Stromal cell of bone marrow (primary cell): ENCODE measurements at places on chromosomes 6 and 20.

- DNase-seq: no peak
Measured at GRCh38 chr6:156434049-156434794, 343.0 kb upstream of the ARID1B start.

DNA sequence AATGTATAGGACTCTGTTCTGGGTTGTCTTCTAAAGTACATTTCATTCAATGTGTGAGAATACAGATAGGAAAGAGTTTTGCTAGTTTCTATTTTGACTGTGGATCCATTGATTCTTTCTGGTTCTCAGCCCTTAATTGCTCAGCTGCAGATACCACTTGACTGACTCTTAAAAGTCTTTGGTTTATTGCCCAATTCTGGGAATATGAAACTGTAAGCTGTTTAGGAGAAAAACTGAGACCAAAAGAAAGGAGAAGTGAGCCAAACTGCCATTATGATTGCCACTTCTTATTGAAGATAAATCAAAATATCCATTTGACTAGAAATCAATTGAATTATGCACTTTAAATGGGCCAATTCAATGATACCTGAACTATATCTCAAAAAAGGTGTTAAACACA is 211.4 kb downstream of the ESR1 start:
- DNase-seq: peak; percentile 13

DNA sequence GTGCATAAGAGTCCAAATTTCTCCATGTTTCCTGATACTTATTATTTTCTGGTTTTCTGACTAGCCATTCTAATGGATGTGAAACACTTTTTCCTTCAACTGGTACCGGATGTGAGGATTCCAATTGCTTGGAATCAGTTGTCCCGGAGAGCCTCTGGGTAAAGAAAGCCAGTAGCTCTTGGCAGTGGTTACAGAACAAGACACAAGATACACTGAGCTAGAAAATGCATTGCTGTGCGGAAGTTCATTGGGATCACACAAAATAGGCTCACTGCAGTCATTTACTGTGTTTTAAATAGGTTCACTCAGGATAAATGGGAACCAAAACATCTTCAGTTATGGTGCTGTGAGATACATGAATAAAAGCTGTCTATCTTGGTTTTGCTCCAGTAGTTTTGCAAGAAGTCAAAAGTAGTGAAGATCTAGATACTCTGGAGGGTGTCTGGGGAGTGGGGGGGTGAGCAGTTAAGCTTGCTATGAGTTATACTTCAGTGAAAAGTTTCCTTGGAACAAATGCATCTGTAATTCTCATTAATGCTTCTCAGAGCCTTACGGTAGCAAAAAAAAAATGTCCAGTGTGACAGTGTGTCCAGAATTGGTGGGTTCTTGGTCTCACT is 54.4 kb upstream of the RNF182 start:
- DNase-seq: peak; percentile 57

DNA sequence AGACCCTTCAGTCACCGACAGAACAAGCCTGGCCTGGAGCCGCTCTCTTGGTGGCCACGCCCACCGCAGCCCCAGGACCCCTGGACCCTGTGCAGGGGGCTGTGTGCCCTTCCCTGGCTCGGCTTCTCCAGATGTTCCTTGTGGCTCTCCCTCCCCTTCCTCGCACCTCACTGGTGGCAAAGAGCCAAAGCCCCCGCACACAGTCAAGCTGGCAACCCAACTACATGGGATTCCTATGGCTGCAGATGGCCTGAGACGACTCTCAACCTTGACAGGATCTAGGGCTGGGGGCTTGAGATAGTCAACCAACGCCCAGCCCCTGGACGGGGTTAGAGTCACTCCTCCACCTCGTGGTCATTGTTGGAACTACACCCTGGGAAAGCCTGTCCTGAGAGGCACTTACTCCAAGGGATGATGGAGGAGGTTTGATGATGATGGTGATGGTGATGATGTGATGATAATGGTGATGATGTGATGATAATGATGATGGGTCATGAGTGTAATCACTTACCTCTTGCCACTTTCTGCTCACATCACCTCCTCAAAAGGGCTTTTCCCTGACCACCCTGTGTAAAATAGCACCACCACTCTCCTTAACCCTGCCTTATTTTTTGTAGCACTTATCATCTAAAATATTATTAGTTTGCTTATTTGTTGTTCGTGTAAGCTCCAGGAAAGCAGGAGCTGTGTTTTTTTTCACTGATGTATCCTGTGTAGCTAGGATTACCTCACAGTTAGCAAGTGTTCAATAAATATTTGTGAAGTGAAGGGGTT is 278.4 kb downstream of the LRFN2 start:
- DNase-seq: peak; percentile 9

DNA sequence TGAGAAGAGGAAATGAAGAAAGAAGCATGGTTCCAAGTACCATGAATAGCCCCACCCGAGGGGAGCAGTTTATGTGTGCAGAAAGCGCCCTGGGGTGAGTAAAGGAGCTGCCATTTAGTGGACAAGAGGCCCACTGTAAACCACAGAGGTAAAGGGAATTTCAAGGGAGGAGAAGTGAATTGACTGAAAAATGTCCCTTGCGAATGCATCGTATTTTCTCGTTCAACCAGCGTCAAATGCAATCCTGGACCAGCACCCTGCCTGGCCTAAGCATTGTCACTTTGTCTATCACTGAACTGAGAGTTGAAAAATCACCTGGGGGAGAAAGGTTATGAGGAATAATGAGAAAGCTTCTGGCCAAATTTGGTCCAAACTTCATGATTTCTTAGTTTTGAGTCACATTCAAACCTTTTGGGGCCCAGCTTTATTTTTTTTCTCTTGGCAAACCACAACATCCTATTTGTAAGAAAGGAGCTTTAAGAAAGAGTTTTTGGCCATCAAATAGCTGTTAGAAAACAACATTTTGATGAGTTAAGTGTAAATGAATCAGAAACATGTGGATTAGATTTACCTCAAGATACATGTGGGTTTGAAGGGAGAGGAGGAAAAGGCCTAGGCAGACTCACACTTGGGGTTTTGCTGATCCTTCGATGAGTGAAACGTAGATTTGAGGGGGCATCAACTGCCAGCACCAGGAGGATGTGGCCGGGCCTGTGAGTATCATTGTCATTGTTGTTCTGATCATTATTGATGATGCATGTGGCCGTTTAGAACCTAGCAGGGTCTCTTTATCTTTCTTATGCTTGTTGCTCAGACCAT is 214.0 kb downstream of the CLIC5 start:
- peak; percentile 10 for DNase-seq

- no peak for DNase-seq
Measured at GRCh38 chr6:167533851-167534250, 209.0 kb downstream of the TTLL2 start.

GRCh38 chr6:156868385-156868784 is 91.2 kb downstream of the ARID1B start:
- DNase-seq: no peak

DNA sequence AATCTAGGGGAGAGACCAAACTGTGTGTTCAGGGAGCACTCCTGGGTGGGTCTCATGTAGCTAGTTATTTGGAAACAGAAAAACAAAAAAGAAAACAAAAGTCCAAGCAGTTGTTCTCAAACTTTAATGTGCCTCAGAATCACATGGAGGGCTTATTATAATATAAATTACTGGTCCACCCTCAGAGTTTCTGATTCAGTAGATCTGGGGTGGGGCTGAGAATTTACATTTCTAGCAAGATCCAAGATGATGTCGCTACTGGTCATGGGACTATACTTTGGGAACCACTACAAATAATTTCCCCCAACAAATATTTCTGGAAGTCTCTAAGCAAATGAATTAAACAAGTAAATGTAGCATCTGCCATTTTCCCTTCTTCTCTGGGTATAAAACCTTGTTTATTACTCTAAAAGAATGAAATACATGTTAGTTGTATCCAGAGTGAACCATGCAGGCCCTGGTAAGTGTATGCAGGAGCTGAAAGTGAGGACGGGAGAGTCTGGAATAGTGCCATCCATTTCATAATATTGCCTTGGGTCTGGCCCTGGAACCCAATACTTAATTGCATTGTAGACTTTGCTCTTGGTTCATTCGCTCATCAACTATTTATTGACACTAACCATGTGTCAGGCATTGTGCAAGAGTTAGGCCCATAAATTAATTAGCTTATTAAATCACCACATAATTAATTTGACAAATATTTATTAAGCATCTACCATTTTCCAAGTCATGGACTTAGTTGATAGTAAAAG is 490.8 kb downstream of the EPM2A start:
- no peak for DNase-seq

GRCh38 chr20:58223358-58223941 is 5.0 kb downstream of the ANKRD60 start:
- DNase-seq: no peak

- DNase-seq: no peak
Measured at GRCh38 chr6:116036075-116036773, 24.5 kb downstream of the FRK start.

DNA sequence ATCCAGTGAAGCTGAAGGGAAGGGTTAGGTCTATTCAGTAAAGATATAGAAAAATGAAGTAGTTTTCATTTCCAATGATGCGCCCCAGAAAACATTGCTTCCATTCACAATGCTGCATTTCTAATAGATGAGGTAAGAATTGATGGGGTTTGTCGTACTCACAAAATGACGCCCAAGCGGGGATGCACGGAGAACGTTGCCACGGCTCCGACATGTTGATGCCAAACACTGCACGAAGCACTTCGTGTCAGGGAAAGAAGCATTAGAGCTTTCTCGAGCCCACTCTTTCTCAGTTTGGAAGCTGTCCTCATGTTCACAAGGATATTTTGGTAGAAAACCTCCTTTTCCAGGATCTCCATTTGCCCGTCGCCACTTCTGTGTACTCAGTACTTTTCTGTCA is 21.6 kb upstream of the MAFB start:
- no peak for DNase-seq

DNA sequence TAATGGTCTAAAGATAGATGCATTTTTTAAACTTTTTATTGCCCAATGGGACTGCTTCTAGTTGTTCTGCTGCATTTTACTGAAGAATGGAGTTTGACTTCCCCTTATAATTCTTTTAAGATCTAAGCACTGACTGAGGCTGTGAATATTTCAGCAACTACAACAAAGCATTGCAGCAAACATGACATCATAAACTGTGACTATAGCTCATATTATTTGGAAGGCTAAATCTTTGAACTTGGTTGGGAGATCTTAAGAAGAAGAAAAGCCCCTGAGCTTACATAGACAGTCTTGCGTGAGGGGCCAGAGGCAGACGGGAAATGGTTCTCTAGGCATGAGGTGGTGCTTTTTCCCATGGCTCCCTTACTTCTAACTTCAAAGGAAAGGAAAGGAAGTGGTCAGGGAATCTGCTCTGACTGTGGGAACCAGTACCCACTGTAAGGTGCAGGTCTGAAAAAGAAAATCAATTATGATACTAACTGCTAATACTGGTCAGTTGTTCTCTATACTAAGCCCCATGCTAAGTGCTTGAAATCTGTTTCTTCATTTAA is 14.8 kb downstream of the HEY2 start:
- no peak for DNase-seq

- DNase-seq: no peak
Measured at GRCh38 chr6:2740581-2740980, 10.1 kb downstream of the MYLK4 start.

GRCh38 chr6:42762426-42762859 is 16.5 kb upstream of the TBCC start:
- DNase-seq: no peak

DNA sequence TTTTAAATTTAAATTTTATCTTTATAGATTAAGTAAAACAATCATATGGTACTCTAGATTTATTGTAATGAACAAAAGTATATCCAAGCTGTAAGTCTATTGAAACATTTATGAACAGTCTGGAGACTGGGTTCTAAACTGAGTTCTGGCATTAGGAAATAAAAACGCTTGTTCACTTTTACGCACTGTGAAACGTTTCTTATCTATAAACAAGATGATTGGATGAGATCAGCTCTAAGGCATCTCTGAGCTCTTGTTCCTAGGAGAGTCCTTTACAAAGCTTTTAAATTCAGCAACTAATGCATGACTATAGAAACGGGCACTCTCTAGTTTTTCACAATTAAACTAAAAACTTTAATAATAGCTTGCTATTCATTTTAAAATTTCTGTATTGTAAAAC is 6.8 kb downstream of the HUS1B start:
- DNase-seq: no peak

DNA sequence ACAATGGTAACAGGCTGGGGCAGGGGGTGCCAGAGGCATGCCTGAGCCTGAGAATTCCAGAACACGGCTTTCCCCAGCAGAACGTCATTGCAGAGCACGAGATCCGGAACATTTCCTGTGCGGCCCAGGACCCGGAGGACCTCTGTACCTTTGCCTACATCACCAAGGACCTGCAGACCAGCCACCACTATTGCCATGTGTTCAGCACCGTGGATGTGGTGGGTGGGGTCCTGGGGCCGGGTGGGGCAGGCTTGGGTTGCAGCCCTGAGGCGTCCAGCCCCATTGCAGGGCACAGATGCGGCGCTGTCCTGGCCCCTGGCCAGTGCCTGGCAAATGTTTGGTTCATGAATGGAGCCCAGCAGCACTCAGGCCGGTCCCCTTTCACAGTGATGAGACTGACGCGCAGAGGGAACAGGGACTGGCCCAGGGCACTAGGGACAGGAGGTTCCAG is 57.1 kb downstream of the TCP11 start:
- DNase-seq: no peak

GRCh38 chr6:125101631-125102030 is 51.9 kb upstream of the TPD52L1 start:
- no peak for DNase-seq

- no peak for DNase-seq
Measured at GRCh38 chr20:8432435-8433148, 300.5 kb downstream of the PLCB1 start.

- no peak for DNase-seq
Measured at GRCh38 chr20:982754-983153, 19.4 kb downstream of the RSPO4 start.

- no peak for DNase-seq
Measured at GRCh38 chr20:17848249-17849048, 120.1 kb downstream of the SNX5 start.

GRCh38 chr6:149508485-149508884 is 23.7 kb upstream of the ZC3H12D start:
- DNase-seq: peak; percentile 43

- DNase-seq: peak; percentile 42
Measured at GRCh38 chr6:90044833-90045381, 150.6 kb downstream of the GJA10 start.

- DNase-seq: no peak
Measured at GRCh38 chr6:70257768-70258273, 45.1 kb downstream of the COL9A1 start.

DNA sequence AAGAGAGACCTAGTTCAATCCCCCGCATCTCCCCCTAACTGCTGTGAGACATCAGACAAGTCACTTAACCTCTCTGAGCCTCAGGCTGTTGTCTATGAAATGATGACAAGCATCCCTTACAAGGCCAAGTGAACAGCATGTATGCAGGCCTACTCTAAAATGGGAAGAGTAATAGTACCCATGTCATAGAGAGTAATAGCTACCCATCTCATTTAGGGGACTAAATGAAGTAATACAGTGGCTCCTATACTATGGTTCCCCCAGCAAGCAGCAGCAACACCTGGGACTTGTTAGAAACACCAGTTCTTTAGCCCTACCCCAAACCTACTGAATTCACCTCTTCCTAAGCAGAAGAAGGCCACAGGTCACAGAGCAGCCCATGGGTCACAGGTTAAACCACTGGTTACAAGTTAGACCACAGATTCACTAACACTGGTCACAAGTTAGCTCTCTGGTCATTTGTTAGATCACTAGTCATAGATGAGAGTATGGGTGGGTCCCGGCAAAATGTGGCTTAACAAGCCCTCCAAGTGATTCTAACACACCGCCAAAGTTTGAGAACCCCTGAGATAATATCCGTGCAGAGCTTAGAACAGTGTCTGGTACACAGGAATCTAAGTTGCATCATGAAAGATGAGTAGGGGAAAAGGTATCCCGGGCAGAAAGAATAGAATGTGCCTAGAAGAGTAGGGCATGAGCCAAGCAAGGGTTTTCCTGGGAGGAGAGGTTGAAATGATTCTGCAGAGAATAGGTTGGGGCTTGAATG is 1.4 kb downstream of the DEFB124 start:
- DNase-seq: no peak
